ENCODE measurements at places on chromosomes 4 and X. TPM values are rescaled to one million over a fixed set of nuclear protein-coding genes. Genes with fewer than 3 reads are reported as not detected.

IL2RG gene
- 6.3 TPM for total RNA-seq

DSPP gene
- total RNA-seq, result not detected

MAGEA1 gene
- total RNA-seq, result not detected

MAML3 gene
- 5.3 TPM for total RNA-seq

CTAG1B gene
- not detected for total RNA-seq

SSX7 gene
- not detected for total RNA-seq

ADGRG4 gene
- 0.04 TPM for total RNA-seq

PLP1 gene
- total RNA-seq, result 51.5 TPM

FHDC1 gene
- 1.3 TPM for total RNA-seq

CT45A1 gene
- total RNA-seq, result not detected

EVC gene
- 30.8 TPM for total RNA-seq

IL2 gene
- not detected for total RNA-seq

Data from gastroesophageal sphincter (tissue), 4 donors.